ENCODE measurements at places on chromosomes 4 and X. TPM values are rescaled to one million over a fixed set of nuclear protein-coding genes. Genes with fewer than 3 reads are reported as not detected.

The SPANXC gene
- total RNA-seq, result not detected

The CXCL11 gene
- not detected for total RNA-seq

The OPRPN gene
- not detected for total RNA-seq

The SRPK3 gene
- 1.1 TPM for total RNA-seq

The ZRSR2 gene
- 15.6 TPM for total RNA-seq

The XAGE2 gene
- not detected for total RNA-seq

The AFP gene
- not detected for total RNA-seq

The DCAF4L1 gene
- total RNA-seq, result 0.16 TPM

The KIAA1210 gene
- 0.03 TPM for total RNA-seq

The IKBKG gene
- 31.3 TPM for total RNA-seq

The FRG2 gene
- total RNA-seq, result not detected

The ATP1B4 gene
- total RNA-seq, result not detected

The PI4K2B gene
- 11.8 TPM for total RNA-seq

The PRR32 gene
- not detected for total RNA-seq

The NAA11 gene
- total RNA-seq, result not detected

The FAAH2 gene
- 17.0 TPM for total RNA-seq

The SRPX gene
- total RNA-seq, result 39.2 TPM

The EPHA5 gene
- total RNA-seq, result 0.22 TPM

The CSAG1 gene
- not detected for total RNA-seq

The MAGEA1 gene
- not detected for total RNA-seq

The GAGE12F gene
- not detected for total RNA-seq

The ARL9 gene
- total RNA-seq, result 0.19 TPM

The ZNF718 gene
- total RNA-seq, result 10.3 TPM

The LUZP4 gene
- total RNA-seq, result not detected

The PARM1 gene
- total RNA-seq, result 62.3 TPM

The ERAS gene
- total RNA-seq, result 0.19 TPM

The COL4A6 gene
- total RNA-seq, result 3.3 TPM

The TMEM156 gene
- total RNA-seq, result 3.5 TPM

The NAP1L2 gene
- 9.8 TPM for total RNA-seq

The EMCN gene
- total RNA-seq, result 48.1 TPM

The ARHGAP36 gene
- 0.13 TPM for total RNA-seq

The GC gene
- total RNA-seq, result 0.69 TPM

The GUCY1A1 gene
- total RNA-seq, result 64.6 TPM

The AMER1 gene
- total RNA-seq, result 5.7 TPM

The COPS4 gene
- total RNA-seq, result 28.6 TPM

The NUDT10 gene
- total RNA-seq, result 5.2 TPM

The SERTM2 gene
- 0.35 TPM for total RNA-seq

The YIPF6 gene
- total RNA-seq, result 41.6 TPM

The SCD5 gene
- 41.2 TPM for total RNA-seq

The CT45A1 gene
- total RNA-seq, result not detected

The MGAT4D gene
- not detected for total RNA-seq

The ZDHHC15 gene
- 2.6 TPM for total RNA-seq

The ALAS2 gene
- 0.79 TPM for total RNA-seq

The EREG gene
- total RNA-seq, result 0.44 TPM

The POLN gene
- 3.8 TPM for total RNA-seq
